ENCODE measurements at places on chromosomes 12 and 14.

DNA sequence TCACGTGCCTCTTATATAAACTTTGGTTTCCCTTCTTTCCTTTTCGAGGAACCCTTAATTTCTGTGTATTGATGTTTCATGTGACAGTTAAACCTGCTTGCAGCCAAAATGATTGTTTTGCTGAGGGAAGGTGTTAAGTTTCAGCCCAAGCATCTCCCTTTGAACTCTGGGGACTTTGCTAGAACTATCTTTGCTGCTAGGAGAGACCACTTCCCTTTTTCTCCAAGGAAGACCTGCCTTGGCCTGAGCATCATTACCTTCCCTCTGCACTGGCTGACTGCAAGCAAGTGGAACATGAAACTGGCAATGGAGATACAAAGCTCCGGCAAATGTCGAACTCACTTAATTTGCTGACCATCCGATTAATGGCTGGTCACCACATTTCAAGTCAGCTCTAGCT is 192.8 kb downstream of the GRIN2B start:
- no peak for DNase-seq

GRCh38 chr12:92411687-92412086 is 266.0 kb upstream of the BTG1 start:
- DNase-seq: no peak

- no peak for DNase-seq
Observed at GRCh38 chr12:49243631-49244030, 21.3 kb upstream of the TUBA1C start.

DNA sequence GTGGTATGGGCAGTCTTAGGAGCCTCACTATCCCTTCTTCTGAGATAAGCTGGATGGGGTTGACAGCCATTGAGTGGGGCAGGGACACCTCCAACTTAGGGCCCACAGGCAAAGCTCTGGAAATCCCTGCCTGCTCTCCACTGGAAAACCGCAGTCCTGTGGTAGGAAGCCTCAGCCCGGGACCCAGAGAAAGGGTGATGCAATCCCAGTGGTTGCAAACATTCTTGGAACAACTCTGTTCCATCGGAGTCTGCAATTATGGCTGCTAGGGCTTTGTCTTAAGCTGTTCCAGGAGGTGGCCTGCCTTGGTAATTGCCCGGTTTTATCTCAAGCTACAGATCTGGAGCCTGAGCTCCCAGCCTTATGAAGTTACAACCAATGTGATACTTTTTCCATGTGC is 133.4 kb downstream of the DICER1 start:
- no peak for DNase-seq

DNA sequence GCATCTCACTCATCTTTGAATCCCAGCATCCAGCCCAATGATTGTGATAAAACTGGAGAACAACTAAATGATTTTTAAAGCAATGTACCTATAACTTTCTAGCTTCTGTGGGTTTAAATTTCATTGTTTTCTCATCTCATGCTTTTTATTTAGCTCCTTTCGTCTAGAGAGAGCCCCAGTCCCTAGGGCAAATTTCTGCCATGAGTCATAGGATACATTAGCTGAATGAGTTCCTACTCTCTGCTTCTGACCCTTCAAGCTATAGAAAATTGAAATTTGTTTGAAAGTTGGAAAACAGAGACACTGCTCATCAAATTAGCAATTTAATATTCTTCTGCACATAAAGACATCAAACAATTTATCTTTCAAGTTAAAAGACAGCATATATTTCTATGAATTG is 113.9 kb downstream of the KIF21A start:
- DNase-seq: no peak

DNA sequence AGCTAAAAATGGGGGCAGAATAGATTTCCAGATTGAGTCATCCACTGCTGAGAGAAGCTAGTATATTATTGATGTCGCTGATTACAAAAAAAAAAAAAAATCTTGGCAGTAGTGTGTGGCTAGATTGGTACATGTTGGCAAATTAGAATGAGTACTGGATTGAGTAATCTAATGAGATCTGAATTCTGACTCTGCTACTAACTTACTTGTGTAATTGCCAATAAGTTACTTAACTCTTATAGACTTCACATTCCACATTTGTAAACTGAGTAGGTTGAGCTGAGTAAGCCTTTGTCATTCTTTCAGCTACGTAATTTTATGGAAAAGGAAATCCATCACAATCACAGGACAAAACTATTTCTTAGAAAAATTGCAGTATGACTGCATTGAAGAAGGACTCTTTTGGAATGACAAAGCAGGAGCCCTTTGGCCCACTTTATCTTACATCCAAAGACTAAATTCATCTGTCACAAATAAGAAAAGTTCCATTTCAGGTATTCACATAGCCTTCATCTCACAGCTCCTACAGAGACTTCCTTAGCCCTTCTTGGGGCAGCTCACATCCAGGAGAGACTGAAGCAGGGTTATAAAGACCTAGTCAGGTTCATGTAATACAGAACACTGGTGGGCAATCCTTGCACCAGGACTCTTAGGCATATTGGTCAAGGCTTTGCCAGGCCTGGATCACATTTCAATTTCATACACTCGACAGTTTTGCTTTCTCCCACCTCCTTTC is 197.3 kb upstream of the CPNE8 start:
- DNase-seq: no peak

GRCh38 chr12:130948136-130948535 is 5.6 kb upstream of the ADGRD1 start:
- no peak for DNase-seq

DNA sequence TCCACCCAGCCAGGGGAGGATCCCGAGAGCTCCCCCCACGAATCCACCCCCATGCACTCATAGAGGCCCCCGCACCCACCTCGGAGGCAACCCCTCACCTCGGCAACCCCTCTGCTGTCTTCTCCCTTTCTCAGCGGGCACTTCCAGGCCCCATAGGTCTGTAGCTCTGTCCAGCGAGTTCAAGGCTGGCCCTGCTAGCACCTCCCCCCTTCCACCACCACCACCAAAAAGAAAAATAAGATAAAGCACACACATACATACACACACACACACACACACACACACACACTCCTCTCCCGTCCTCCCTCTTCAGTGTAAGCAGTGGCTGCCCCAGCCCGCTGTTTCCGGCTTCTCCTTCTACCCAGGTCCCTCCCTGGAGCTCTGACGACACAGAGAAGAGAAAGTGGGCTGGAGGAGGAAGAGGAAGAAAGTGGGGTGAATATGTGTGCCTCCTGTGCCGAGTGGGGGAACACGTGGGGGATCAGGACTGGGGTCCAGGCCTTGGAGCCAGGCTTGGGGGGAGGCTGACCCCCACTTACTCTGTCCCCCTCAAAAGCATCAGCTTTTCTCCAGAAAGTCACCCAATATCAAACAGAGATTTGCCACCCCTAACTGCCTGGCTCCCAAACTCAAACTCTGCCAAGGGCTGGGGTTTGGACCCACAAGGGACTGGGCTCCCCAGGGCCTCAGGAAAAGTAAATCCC is at the start of gene STAT6:
TSS of gene STAT6 (minus strand) at position 332 of the 704 bp plus-strand sequence. CDS start 3,084 bp downstream, outside the sequence.
- peak; percentile 69 for DNase-seq

DNA sequence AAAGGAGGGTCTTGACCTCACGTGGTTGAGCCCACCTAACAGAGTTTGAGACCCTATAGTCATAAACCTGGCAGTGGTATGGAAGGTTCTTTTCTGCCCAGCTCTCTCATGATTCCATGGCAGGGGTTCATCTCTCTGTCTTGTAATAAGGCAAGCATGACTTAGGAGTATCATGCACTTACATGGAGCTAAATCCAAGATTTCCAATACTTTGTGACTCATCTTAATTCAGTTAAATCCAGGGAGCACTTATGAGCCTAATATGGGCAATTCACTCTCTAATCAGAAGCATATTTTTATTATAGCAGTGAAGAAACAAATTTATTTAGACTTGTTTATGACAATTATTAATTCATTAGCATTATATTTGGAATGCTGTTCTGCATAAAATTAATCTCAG is 131.8 kb upstream of the CPSF6 start:
- DNase-seq: no peak

DNA sequence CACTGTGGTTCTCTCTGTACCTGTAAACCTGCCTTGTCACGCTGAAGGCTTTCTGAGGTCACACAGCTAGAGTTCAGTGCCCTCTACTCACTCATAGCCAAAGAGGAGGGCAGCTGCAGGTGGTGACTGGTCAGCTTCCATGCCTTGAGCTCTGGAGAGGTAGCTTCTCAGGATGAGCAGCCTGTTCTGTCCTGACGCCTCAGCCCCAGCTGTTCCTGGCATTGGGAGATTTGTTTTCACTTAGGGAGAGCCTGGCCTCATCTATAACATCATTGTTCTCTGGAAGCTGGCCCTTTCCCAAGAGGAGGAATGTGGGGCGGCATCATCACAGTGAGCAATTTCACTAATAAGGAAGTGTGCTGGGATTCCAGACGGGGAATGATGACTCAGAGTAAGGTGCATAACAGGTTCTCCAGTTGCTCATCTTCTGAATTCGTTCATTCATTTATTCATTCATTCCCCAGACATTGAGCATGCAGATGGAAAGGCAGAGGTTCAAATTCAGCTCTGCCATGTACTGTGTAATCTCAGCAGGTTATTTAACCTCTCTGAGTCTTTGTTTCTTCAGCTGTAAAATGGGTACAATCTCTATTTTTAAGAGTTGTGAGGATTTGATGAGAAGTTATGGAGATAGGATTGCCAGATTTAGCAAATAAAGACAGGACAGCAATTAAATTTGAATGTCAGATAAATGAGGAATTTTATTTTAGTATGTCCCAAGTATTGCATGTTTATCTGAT is 255.8 kb upstream of the CRY1 start:
- no peak for DNase-seq

DNA sequence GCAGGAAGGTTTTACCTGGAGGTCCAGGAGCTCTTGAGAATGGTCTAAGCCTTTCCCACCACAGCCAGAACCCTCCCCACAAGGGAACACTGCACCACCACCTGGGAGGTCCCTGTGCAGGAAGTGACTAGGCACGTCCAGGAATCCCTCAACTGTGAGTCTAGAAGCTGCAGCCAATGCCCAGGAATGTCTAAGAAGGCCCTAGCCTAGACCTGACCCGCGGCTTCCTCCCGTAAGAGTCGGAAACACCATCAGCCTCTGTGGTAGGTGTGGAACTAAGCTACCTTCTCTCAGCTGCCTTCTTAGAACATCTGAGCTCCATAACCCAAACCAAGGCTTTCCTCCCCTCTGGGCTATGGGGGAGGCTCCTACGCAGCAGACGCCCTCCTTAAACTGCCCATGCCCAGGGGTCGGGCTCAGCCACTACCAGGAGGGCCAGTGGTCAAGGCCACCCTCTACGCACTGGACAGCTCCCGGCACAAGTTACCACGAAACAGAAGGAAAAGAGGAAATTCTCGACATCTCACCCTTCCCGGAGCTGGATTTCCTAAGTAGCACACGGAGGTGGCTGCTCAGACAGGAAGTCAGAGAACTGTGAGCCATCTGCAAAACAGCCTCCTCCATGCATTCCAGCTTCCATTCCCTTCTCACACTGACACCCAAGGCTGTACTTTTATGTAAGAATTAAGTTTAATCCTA is 25.5 kb downstream of the ZFYVE21 start:
- no peak for DNase-seq

- no peak for DNase-seq
Observed at GRCh38 chr12:5071496-5071895, 27.8 kb downstream of the KCNA5 start.

DNA sequence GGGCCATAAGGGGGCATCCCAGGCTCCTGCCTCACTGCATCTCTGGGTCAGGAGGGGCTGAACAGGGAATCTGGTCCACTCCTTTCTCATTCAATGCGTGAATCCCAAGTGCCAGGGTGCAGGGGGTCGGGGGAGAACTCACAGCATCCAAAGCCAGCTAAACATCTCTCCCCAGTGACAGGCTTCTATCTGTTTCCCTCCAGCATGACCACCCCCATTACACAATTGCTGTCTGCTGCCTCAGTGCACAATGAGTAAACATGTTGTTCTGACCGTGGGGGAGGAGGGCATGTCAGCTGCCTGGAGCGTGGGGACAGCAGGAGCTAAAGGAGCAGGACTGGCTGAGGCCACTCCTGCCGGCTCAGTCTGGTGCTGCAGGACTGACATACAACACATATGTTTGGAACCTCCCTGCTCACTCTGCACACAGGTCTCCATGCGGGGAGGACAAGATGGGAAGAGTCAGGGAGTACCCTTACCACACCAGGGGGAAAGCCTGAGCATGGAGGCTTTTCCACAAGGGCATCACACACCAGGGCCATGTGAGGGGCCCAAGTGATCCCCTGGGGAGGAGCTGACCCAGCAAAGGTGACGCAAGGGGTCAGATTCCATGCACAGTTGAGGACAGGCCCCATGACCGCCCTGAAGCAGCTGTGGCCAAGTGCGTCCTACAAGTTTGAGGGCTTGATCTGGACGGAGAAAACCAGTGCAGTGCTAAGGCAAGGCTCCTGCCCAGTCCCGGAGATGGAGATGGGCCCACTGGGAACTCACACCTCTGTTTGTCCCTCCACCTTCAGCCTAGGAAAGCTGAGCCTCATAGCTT is 1.4 kb downstream of the TNS2 start:
- DNase-seq: no peak

DNA sequence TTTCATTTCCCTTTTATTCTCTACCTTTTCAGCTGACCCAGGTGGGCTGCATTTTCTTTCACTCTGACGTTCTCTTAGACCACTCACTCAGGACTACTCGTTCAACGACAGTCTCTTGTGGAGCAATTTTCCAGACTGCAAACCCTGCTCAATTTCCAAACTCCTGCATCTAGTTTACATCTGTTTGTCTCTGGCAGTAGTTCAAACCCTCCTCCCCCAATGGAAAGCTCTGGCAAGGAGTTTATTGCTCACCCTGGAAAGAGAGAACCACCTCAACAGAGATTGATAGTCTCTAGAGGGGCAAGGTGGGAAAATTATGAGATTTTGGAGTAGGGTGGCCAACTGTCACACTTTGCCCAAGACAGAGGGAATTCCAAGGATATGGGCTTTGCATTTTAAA is 130.2 kb downstream of the TSHR start:
- DNase-seq: no peak

DNA sequence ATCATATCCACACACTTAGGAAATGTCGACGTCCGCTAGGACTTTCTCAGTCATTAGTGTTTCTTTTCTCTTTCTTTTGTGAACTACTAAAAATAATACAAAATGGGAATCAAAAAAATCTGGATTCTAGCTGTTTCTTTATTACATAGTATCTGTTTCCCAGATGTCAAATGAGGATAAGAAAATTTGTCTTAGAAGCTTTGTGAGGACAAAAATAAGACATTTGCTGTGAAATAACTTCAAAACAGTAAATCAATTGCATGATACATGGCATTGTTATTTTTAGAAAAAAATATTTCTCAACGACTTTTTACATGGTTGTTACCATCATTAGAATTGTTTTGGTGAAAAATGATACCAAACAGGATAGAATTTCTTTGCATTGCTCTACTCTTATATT is 71.4 kb upstream of the IFNG-AS1 start:
- DNase-seq: no peak

Measured in stimulated activated CD8-positive, alpha-beta memory T cell treated with anti-CD3 and anti-CD28 coated beads, Interleukin-15, amount 100 ng/mL, for 48 hours (primary cell).